ENCODE measurements at places on chromosomes 4 and X. TPM values are rescaled to one million over a fixed set of nuclear protein-coding genes. Genes with fewer than 3 reads are reported as not detected.

Gene ADGRG2
- total RNA-seq, result not detected

Gene SLC4A4
- total RNA-seq, result not detected

Gene ADH6
- not detected for total RNA-seq

Gene GAGE1
- total RNA-seq, result not detected

Gene MAGEC2
- not detected for total RNA-seq

Gene SPANXN3
- not detected for total RNA-seq

Gene SMIM14
- 1.3 TPM for total RNA-seq
